Stimulated activated CD8-positive, alpha-beta memory T cell treated with anti-CD3 and anti-CD28 coated beads, Interleukin-7, amount 100 ng/mL, for 4 hours (primary cell): ENCODE measurements at places on chromosomes 2 and 18.
A peak's percentile ranks its signal among the peaks of the same experiment; 100 is the strongest.

- DNase-seq, result no peak
Observed at GRCh38 chr2:159160412-159160811, 126.1 kb downstream of the WDSUB1 start.

DNA sequence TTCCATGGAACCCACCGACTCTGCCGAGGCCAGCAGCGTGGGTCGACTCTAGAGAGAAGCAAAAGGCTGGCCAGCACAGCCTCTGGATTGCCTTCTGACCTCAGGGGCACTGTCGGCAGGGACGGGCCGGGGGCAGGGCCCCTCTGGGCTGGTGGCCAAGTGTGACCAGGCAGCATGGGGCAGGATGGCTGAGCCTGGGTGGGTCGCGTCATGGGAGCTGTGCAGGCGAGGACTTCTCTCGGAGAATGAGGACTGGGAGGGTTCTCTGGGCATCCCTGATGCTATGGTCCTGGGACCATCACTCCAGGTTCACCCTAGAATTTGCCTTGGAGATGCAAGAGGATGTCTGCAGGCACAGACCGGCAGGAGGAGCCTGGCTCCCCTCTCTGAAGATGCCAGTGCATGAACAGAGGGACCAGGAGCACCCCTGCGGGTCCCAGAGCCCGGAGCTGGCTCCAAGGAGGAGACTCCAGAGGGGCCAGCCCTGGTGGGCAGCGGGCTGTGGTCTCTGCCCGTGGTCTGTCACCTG is 289.2 kb downstream of the NDUFA10 start:
- DNase-seq, result no peak

- DNase-seq, result no peak
Observed at GRCh38 chr2:174235680-174236079, 12.7 kb downstream of the OLA1 start.

GRCh38 chr2:102158011-102158755 is 15.6 kb downstream of the IL1R1 start:
- no peak for DNase-seq

GRCh38 chr2:236855866-236856847 is 229.5 kb upstream of the COPS8 start:
- no peak for DNase-seq

DNA sequence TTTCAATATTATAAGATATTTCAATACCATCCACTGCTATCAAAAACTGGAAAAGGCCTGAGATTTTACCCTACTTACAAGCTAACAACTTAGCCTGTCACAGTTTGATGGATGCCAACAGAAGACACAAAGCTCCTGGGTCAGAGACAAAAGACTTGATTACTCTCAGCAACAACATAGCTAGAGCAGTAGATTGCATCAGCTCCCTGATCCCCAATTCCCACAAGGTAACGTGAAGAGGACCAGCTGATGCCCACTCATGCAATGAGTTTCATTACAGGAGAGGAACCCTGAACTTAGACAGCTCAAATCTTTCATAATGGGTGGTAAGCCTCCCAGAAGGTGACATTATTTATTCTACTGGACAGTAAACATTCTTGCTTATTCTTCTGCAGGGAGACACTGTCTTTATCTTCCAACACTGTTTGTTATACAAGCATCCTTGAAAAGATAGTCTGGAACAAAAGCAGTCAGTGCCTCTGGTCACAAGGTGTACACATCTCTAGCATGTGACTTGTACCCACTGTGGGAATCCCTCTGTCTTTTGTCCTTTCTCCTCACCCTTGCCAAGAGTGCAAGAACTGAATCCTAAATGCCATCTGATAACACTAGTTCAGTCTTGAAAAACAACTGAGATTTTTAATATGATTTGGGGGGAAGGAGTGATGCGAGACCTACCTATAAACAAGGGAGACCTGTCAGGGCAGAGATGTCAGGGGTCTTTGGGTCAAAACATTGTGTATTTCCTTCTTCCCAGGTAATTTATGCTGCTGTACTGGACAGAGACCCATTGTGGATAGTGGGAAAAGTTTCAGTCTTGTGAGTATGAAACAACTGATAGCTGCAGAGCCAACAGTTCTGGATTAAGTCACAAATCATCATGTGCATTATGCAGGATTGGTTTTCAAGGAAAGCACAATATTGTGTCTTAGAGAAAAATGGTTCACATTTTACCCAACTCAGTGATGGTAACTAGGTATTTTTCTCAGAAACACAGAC is 102.4 kb downstream of the AOX1 start:
- DNase-seq, result no peak

DNA sequence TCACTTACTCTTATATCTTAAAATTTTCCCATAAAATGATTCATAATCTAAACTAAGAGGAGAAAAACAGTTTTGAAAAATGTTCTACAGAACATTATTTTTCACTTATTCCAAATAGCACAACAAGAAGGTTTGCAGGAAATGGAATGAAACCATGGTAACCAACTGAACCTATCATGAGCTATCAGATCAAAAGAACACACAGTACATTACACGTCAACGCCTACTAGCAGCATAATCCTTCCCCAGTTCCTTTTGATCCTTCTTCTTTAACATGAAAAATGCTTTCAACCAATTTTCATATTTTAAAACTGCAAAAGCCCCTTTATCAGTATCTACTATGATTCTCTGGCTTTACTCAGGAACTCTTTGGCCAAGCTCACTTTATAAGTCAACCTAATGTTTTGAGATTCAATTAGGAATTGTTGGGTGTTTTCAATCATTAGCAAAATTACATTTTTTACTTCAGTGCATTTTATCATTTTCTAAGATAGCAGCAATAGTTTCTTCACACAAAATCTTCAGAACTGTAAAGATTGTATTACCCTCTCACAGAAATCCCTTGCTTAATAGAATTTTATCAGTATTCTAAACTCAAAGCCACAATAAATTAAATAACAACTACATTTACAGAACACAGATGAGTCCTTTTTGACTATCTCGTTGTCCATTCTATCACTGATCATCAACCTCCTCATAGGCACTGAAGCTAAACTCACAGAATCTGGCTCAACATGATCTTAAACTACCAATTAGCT is 102.5 kb downstream of the CHN1 start:
- DNase-seq, result no peak

- DNase-seq, result no peak
Observed at GRCh38 chr2:231634412-231634811, 41.7 kb downstream of the TEX44 start.

- no peak for DNase-seq
Observed at GRCh38 chr18:7901657-7902056, 334.5 kb downstream of the PTPRM start.

GRCh38 chr18:7000484-7001096 is 117.0 kb downstream of the LAMA1 start:
- DNase-seq, result no peak

- no peak for DNase-seq
Observed at GRCh38 chr2:101148777-101149176, 2.4 kb downstream of the TBC1D8 start.

DNA sequence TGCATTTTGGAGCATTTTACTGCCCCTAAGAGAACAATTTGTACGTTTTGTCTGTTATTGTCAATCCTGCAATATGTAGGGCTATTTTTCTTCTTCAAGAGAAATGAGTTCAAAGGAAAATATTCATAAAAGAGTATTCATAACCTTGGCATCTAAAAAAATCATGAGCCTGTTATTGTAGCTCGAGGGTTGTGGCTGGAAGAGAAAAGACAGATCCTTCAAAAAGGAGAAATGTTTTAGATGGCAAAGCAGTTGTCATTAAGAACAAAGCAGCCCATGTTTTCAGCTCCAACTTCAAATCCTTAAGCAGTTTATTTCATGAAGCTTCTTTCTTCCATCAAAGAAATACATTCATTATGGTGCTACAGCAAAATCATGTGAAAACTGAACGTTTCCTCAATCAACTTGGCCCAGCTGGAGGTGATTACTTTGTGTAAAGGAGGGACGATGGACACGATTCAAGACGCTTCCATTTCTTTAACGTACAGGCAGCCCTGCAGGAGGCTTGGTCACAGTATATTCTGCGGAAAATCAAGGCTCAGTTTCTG is 31.4 kb downstream of the QPCT start:
- DNase-seq, result no peak

DNA sequence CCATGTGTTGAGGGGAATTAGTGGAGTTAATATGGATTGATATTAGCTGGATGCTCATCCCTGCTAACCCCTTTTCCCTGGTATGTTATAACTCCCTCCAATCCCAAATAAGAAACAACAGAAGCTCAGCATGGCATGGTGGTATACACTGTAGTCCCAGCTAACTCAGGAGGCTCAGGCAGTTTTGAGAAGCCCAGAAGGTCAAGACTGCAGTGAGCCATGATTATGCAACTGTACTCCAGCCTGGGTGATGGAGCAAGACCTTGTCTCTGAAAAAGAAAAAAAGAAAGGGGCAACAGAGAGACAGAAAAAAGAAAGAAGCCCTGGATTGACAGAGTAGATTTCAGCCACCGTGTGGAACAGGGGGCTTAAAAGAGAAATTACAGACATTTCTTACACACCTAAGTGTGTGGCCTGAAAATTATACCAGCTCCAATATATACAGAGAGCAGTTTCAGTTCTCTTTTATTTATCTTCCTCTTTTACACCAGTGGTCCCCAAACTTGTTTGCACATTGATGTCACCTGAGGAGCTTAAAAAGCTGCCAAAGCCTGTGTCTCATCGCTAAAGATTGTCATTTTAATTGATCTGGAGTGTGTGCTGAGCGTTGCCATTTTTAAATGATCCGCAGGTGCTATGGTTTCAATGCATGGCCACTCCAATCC is 203.6 kb downstream of the UBE2E3 start:
- no peak for DNase-seq

DNA sequence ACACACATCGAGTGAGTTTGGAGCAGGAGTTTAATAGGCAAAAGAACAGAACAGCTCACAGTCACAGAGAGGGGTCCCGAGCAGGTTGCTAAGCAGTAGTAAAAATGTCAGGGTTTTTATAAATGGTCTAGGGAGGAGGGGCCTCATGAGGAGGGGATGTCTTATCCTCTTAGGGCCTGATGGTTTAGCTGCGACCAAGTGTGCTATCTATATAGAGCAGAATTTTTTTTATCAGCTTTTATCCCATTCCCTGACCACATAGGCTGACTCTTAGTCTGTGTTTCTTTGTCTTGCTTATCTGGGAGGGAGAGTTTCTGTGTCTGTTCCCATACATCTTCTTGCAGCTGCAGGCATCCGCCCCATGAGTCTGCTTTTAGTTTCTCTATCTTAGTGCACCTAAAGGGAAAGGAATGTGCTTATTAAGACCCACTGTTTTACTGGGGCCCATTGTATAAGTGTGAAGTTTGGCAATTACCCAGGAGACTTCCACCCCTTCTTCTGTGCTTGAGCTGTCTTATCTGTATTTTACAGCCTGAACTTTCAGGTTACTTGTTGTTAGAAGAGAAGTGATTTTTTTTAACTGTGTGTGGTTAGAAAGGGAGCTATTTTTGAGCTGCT is 30.4 kb upstream of the GMCL1 start:
- DNase-seq, result no peak

DNA sequence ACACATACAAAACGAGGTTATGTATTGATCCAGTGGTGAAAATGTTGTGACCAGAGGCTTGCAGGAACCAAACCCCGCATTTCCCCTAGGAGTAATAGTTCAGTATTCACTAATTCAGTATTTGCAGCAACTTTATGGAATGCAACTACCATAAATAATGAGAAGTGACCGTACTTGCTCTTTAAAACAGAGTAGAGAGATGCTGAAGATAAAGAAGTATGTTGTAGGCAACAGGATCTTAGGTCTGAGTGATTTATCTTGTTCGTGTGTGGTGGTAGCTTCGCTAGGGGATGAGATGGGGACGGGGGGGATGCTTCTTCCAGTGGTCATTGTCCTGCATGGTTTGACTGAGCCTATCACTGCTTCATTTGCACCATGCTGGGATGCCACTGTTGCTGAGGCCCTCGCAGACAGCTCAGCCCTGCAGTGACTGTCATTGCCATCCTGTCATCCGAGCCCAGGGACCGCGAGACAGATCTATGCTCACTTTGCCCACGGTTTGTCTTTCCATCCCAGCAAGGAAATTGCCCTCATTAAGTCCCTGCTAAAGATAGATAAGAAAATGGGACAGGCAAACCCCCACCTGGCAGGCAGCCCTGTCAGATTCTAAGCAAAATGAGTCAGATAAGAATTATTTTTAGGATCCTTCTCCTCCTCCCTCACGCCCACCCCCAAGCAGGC is 181.3 kb downstream of the CTIF start:
- no peak for DNase-seq

GRCh38 chr2:112166806-112167499 is 28.8 kb downstream of the FBLN7 start:
- no peak for DNase-seq

- no peak for DNase-seq
Observed at GRCh38 chr18:46751882-46752281, 5.0 kb downstream of the ST8SIA5 start.

DNA sequence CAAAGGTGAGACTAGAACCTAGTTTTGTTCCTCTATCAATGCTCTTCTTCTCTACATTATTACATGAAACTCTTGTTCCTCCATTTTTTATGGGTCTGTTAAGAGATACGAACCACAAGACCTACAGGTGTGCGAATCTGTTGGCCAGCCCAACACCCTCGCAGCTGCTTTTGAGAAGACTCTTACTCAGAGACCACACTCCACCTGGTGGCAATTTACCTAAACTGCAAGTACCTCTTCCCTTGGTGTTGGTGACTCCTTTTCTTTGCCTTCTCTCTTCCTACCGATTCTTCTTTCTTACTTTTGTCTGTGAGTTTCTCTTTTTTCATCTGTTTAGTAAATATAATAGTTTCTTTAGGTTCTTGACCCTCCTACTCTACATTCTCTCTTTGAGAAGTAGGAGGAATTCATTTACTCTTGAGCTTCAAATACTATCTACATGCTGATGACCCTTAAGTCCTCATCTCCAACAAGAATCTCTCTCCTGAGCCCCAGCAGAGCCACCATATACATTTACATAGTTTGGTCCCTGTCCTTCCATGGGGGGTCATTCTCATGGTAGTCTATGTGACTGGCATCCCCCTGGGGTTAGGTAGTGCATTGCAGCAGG is 81.8 kb upstream of the GAREM1 start:
- peak; percentile 2 for DNase-seq

DNA sequence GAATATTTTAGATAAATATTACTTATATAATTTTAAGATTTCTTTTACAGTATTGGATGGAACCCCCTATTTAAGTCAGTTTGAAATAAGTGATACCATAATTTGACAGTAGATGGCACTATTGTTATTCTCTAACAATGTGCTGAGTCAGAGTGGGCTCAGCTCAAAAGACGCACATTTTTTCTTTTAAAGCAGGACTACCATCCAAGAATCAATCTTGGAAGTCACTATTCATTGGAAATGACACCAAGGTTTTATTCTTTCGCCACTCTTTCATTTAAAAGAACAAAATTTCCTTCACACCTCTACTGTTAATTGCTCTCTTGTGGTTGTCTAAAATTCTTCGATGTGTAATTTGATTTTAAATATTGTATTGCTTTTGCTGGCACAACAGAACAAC is 32.6 kb upstream of the SPAG16 start:
- DNase-seq, result no peak

DNA sequence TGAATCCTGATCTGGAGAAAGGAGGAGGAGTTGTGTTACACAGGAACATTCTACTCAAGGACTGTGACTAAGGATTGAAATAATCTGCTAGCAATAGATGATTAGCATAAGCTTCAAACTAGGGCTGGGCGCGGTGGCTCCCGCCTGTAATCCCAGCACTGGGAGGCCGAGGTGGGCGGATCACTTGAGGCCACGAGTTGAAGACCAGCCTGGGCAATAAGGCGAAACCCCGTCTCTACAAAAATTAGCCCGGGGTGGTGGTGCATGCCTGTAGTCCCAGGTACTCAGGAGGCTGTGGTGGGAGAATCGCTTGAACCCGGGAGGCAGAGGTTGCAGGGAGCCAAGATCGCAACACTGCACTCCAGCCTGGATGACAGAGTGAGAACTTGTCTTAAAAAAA is 1.5 kb downstream of the TRMT61B start:
- DNase-seq, result no peak
